ENCODE measurements at places on chromosomes 3 and 15. TPM values are rescaled to one million over a fixed set of nuclear protein-coding genes. Genes with fewer than 3 reads are reported as not detected.

The CLDN1 gene
- 24.5 TPM for total RNA-seq

The GOLGA6L26 gene
- total RNA-seq: under 0.01 TPM

The SLC12A1 gene
- total RNA-seq: not detected

The CNOT10 gene
- total RNA-seq: 24.5 TPM

The IL17RB gene
- 1.2 TPM for total RNA-seq

The CALML4 gene
- 3.1 TPM for total RNA-seq

The IL5RA gene
- not detected for total RNA-seq

Measured in tracheal epithelial cell (primary cell).